Stomach (tissue), 19 donors: ENCODE measurements at places on chromosomes 5 and 9.

DNA sequence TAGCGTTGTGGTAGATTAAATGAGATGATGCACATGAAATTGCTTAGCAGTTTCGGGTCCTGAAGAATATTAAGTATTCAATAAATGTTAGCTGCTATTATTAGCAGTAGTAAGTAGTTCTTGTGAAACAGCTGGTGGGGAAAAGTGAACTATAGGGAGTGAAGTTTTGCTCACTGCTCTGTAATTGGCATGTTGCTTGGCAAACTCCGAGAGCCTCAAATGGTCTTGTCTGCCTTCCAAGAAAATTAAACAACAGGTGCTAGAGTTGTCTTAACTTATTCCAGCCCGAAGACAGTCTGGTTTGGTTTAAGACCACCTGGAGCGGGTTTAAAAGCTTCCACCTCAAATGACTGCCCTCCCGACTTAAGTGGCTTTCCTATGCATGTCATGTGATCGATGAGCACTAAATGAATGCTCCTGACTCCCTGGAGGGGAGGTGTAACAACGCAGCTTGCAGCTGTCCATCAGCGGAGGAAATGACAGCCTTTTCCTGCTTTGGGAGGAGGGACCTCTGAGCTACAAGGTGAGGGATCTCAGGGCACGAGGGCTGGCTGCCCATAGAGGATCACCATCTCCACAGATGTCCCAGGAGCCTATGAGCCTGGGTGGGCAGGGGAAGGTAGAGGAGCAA lies 202.9 kb upstream of the PANK3 start:
- no peaks in the 10 kb centered on the region for H3K27me3 ChIP-seq
- no peaks in the 10 kb centered on the region for H3K36me3 ChIP-seq
- H3K4me3 ChIP-seq, result no peak overlapping the region
- no peaks in the 10 kb centered on the region for H3K4me1 ChIP-seq
- no peak for DNase-seq

GRCh38 chr9:114285166-114285867 lies 37.6 kb upstream of the ORM1 start:
- H3K36me3 ChIP-seq, result no peaks in the 10 kb centered on the region
- H3K27me3 ChIP-seq, result no peaks in the 10 kb centered on the region
- DNase-seq, result no peak
- no peak overlapping the region for H3K4me3 ChIP-seq

- H3K4me3 ChIP-seq, result no peak overlapping the region
- H3K36me3 ChIP-seq, result peaks cover 82% of the 10 kb centered on the region
- no peaks in the 10 kb centered on the region for H3K27me3 ChIP-seq
- DNase-seq, result no peak
Measured at GRCh38 chr9:127496974-127497373, 45.7 kb downstream of the LRSAM1 start.

DNA sequence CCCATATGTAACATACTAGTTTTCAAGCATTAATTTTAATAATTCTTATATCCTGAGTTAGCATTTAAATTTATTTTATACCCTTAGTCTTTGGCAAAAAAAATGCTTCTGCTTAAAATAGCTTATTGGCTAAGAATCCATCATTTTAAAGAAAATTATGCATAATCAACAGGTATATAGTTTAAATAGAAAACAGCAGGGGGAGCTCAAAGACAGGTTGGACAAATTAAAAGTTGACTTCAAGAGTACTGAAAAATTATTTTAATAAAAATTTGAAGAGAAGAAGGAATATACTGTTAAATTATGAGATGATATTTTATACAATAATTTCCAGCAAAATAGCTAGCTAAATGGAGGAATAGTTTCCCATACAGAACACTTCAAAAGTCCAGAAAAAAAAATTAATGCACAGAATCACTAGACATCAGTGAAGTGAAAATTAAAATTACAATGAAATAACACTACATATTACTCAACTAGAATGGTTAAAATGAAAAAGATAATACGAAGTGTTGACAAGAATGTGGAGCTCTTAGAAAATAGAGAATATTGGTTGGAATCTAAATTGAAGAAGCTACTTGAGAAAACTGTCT lies 387.1 kb downstream of the PDE4D start:
- peak; percentile 64 for DNase-seq
- H3K4me3 ChIP-seq, result no peak overlapping the region
- H3K27me3 ChIP-seq, result no peaks in the 10 kb centered on the region
- no peaks in the 10 kb centered on the region for H3K4me1 ChIP-seq
- H3K27ac ChIP-seq, result no peak overlapping the region
- no peaks in the 10 kb centered on the region for H3K36me3 ChIP-seq

- no peak overlapping the region for H3K27ac ChIP-seq
- DNase-seq, result no peak
- H3K4me3 ChIP-seq, result no peak overlapping the region
- no peaks in the 10 kb centered on the region for H3K27me3 ChIP-seq
- H3K4me1 ChIP-seq, result peaks cover 24% of the 10 kb centered on the region
Measured at GRCh38 chr9:76466299-76466605, 7.3 kb downstream of the GCNT1 start.

- no peaks in the 10 kb centered on the region for H3K27me3 ChIP-seq
- H3K27ac ChIP-seq, result no peak overlapping the region
- H3K4me3 ChIP-seq, result no peak overlapping the region
- DNase-seq, result no peak
- H3K4me1 ChIP-seq, result no peaks in the 10 kb centered on the region
Measured at GRCh38 chr5:125331987-125332598, 585.7 kb upstream of the ZNF608 start.

DNA sequence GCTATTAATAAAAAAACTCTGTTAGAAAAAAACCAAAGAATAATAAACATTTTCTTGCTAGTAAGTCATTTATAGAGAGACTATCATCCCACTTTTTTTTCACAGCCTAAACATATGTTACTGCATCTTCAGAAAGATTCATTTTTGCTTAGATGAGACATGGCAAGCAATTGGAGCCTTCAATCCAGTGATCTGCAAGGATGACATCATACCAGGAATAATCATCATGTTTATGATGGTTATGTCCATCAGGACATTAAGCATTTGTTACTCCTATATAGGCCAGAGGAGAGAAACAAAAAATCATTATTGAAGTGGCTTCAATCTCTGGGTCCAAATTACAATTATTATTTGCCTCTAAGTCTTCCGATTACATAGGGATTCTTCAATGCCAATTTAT lies 626.3 kb upstream of the CCNG1 start:
- no peaks in the 10 kb centered on the region for H3K36me3 ChIP-seq
- no peak for DNase-seq
- H3K4me3 ChIP-seq, result no peak overlapping the region
- H3K4me1 ChIP-seq, result no peaks in the 10 kb centered on the region
- no peak overlapping the region for H3K27ac ChIP-seq
- H3K27me3 ChIP-seq, result no peaks in the 10 kb centered on the region

- no peaks in the 10 kb centered on the region for H3K36me3 ChIP-seq
- no peak overlapping the region for H3K4me3 ChIP-seq
- H3K27me3 ChIP-seq, result no peaks in the 10 kb centered on the region
- DNase-seq, result no peak
Measured at GRCh38 chr5:157539503-157540022, 36.0 kb downstream of the ADAM19 start.

DNA sequence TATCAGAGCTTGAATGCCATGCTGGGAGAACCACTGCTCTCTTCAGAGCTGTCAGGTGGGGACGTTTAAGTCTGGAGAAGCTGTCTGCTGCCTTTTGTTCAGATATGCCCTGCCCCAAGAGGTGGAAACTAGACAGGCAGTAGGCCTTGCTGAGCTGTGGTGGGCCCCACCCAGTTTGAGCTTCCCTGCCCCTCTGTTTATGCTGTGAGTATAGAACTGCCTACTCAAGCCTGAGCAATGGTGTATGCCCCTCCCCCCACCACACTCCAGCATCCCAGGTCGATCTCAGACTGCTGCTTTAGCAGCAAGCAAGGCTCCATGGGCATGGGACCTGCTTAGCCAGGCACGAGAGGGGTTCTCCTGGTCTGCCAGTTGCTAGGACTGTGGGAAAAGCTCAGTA lies 362.3 kb downstream of the FAM170A start:
- H3K4me1 ChIP-seq, result no peaks in the 10 kb centered on the region
- no peaks in the 10 kb centered on the region for H3K27me3 ChIP-seq
- H3K36me3 ChIP-seq, result no peaks in the 10 kb centered on the region
- DNase-seq, result no peak

GRCh38 chr9:7119612-7120011 lies 361.8 kb downstream of the KDM4C start:
- DNase-seq, result no peak
- no peaks in the 10 kb centered on the region for H3K27me3 ChIP-seq
- peaks cover 15% of the 10 kb centered on the region for H3K36me3 ChIP-seq

- DNase-seq, result peak; percentile 15
- no peaks in the 10 kb centered on the region for H3K36me3 ChIP-seq
- no peak overlapping the region for H3K4me3 ChIP-seq
- H3K4me1 ChIP-seq, result no peaks in the 10 kb centered on the region
- H3K27me3 ChIP-seq, result no peaks in the 10 kb centered on the region
Measured at GRCh38 chr5:87121304-87122150, 146.2 kb upstream of the RASA1 start.

- H3K27me3 ChIP-seq, result peaks cover 55% of the 10 kb centered on the region
- peak; percentile 64 for DNase-seq
- no peaks in the 10 kb centered on the region for H3K36me3 ChIP-seq
- H3K27ac ChIP-seq, result peak overlapping the region; percentile 73
- peak overlapping the region; percentile 72 for H3K4me3 ChIP-seq
Measured at GRCh38 chr5:122312591-122313406, 762 bp downstream of the SNCAIP start.

DNA sequence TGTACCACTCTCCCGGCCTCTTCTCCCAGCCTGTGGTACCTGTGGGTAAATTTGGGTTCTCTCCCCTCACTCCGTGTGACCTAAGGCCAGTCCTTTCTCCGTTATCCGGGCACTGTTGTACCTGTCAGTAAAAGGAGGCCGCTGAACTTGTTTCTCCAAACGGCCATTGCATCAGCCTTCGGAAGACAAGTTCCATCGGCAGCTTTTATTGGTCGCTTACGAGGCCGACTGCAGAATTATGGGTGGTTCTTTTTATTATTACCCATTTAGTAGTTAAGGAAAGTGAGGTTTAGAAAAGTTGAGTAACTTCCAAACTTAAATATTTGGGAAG lies 558 bp downstream of the GRPEL2 start:
- H3K36me3 ChIP-seq, result peaks cover 36% of the 10 kb centered on the region
- peak overlapping the region; percentile 64 for H3K4me3 ChIP-seq
- H3K4me1 ChIP-seq, result peaks cover 17% of the 10 kb centered on the region
- DNase-seq, result no peak
- H3K27ac ChIP-seq, result peak overlapping the region; percentile 70
- no peaks in the 10 kb centered on the region for H3K27me3 ChIP-seq

GRCh38 chr9:121498487-121499176 lies 1.0 kb downstream of the GGTA1 start:
- peak; percentile 64 for DNase-seq
- peaks cover 29% of the 10 kb centered on the region for H3K4me1 ChIP-seq
- H3K4me3 ChIP-seq, result peak overlapping the region; percentile 63
- H3K27me3 ChIP-seq, result no peaks in the 10 kb centered on the region

DNA sequence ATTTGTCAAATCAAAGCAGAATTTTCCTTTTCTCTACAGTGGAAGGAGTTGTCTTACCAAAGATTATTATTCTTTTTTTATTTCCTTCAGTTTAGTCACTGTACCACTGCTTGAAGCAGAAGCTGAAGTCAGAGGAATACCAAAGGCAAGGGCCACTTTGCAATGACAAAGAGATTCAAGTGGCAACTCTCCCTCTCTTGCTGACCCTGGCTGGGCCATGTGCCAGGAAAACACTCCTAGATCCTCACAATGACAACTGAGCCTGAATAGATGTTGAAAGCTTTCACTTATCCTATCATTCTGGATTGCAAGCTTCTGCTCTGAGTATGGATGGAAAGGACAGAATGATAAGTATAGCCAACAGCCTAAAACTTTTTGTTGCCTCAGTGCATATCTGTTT lies 618.3 kb downstream of the NR2F1-AS1 start:
- H3K4me1 ChIP-seq, result no peaks in the 10 kb centered on the region
- no peak for DNase-seq
- no peaks in the 10 kb centered on the region for H3K36me3 ChIP-seq
- H3K27me3 ChIP-seq, result no peaks in the 10 kb centered on the region

DNA sequence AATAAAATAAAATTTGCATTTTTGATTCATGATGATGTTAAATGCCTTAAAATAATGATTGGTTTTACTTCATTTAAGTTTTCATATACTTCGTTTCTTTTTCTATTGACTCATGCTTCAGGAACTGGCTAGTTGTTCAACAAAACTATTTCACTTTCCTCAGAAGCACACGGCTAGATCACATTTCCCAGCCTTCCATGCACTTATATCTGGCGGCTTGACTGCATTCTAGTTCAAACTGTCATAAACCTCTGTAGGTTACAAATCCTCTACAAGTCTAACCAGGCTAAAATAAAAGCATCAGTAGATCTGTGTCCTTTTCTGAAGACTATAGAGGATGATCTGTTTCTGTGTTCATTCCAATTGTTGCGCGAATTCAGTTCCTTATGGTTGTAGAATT lies 46.3 kb upstream of the CNTLN start:
- H3K27me3 ChIP-seq, result no peaks in the 10 kb centered on the region
- H3K27ac ChIP-seq, result no peak overlapping the region
- H3K4me3 ChIP-seq, result no peak overlapping the region
- no peak for DNase-seq
- no peaks in the 10 kb centered on the region for H3K36me3 ChIP-seq
- H3K4me1 ChIP-seq, result no peaks in the 10 kb centered on the region
